8988T (cell line): ENCODE measurements at places on chromosomes 7 and 10.

GRCh38 chr10:51683031-51683691 lies 16.2 kb downstream of the CSTF2T start:
- DNase-seq = no peak

DNA sequence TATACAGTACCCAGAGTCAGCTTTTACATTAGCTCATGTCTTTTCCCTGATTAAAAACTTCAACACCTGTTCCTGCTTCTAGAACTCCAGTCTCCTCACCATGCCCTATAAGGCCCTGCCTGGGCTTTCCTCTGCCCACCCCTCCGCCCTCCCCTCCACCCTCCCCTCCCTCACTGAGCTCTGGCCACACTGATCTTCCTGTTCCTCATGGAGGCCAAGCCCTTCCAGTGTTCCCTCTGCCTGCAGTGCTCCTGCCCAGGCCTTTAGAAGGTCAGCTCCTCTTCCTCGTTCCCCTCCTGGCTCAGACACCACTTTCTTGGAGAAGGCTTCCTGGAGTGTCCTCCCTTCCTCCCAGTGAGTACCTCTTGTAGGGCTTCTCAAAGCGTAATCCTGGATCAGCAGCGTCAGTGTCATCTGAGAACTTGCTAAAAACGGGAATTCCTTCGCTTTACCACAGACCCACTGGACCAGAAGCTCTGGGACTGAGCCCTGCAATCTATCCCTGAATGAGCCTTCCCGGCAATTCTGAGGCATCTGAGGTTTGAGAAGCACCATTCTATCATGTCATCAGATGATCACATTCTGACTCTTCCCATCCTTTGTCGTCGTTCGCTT lies 3.7 kb downstream of the PDZD7 start:
- no peak for DNase-seq

DNA sequence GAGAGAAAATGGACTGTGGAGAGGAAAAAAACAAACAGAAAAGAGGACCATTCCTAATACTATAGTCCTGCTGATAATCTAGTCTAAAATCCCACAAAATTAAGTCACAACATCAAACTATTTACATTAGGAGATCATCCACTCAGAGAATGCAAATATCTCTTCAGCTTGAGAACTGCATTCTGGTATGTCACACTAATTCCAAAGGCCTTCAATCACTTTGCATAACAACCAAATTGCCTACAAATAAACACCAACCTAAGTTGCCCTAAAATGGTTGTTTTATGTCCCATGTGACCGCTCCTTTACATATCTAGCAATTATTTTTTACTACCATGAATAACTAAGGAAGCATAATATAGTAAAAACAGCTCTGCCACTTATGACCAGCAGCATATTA lies 264.3 kb downstream of the CACNA2D1 start:
- DNase-seq = no peak

DNA sequence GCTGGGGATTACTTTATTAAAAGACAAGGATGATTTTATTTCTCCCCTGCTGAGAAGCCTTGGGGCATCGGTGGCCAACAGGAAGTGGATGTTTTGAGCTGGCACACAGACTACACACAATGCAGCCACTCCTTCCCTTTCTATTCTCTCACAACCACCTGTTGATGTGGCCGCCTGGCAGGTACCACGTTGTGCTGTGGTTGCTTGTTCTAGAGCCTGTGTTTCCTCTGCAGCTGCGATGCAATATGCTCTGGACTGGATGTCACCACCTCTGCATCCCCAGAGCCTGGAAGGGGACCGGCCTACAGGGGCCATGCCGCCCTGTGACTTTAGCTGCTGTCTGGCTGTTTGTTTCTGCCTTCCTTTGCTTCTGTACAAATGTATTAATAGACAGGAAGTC lies 195.7 kb upstream of the CELF2 start:
- DNase-seq = no peak
